ENCODE measurements at places on chromosomes 2 and 18.

GRCh38 chr2:9897846-9898245, 53.6 kb upstream of the GRHL1 start:
- no peak for DNase-seq

GRCh38 chr2:71130905-71131244, 441 bp downstream of the MPHOSPH10 start:
- no peak for DNase-seq

DNA sequence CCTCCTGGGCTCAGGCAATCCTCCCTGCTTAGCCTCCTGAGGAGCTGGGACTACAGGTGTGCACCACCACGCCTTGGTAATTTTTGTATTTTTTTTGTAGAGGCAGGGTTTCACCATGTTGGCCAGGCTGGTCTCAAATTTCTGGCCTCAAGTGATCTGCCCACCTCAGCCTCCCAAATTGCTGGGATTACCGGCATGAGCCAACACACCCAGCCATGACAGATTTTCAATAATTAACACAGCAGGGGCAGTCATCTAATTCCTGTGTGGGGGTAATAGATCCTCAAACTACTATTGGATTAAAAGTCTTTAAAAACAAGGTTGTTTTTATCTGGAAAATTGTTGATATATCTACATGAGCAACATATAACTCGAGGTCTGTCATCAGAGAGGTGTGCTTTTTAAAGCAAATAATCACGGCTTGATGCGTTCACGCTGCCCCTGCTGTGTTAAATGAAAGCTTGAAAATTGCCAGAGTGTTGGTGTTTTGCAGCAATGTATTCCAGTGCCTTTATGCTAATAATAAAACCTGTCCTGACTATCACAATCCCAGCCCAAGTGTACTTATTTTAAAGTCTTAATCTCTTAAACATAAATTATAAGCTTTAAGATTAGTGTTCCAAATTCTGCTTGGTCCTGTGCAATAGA, 35.6 kb upstream of the ASB1 start:
- DNase-seq, result no peak

GRCh38 chr2:120748310-120748709, 12.6 kb downstream of the GLI2 start:
- DNase-seq, result no peak

- DNase-seq, result no peak
Observed at GRCh38 chr18:54358495-54359040, 862 bp downstream of the C18orf54 start.

DNA sequence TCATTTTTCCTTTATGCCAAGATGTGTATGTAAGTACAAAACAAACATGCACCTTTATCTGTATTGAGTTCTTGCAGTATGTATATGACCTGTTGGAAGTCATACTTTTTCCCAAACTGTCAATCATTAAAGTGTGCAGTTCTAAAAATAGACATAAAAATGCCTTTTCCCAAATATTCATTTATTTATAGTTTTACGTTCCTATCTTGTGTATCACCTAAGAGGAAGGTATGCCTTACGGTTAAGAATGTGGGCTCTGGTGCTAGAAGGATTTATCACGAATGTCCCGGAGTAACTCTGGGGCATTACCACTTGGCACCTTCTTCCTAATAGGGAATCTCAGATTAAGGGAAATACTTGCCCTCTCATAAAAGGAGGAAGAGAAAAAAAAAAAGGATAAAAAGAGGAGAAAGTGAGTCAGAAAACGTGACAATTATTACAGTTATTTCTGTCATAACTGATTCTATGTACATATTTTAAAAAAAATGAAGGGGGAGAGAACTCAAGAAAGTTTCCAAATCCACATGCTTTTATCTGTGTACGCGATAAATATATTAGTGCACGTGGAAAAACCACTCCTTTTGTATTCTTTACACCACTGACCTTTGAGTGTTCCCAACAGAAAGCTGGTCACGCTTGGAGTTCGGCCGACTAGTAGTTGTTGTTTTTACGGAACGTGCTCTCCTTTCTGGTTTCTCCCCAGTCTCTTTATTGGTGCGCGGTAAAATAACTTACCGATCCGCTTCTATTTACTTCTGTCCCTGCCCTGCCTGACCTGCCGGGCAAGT, 721 bp downstream of the MCEE start:
- DNase-seq, result no peak

DNA sequence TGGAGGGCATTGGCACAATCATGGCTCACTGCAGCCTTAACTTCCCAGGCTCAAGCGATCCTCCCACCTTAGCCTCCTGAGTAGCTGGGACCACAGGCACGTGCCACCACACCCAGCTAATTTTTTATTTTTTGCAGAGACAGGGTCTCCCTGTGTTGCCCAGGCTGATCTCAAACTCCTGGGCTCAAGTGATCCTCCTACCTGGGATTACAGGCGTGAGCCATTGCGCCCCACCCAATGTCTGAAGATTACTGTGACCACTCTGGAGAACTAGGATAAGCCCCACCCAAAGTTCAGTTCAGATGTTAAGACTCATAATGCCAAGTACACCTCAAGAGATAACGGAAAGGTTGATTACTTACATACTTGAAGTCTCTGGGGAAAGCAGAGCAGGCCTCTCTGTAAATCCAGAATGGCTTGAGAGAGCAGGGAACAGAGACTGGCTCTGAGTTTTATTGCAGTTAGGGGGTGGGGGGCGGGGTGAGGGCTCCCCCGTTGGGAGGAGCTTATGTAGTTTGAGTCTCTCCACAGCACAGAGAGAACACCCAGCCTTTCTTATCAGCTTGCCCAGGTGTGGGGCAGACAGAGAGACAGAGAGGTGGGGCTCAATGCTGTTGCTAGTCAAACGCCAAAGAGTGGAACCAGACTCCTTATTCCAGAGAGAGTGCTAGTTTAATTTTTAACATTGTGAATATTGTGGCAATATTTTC, 26.5 kb upstream of the ERICH2 start:
- no peak for DNase-seq

DNA sequence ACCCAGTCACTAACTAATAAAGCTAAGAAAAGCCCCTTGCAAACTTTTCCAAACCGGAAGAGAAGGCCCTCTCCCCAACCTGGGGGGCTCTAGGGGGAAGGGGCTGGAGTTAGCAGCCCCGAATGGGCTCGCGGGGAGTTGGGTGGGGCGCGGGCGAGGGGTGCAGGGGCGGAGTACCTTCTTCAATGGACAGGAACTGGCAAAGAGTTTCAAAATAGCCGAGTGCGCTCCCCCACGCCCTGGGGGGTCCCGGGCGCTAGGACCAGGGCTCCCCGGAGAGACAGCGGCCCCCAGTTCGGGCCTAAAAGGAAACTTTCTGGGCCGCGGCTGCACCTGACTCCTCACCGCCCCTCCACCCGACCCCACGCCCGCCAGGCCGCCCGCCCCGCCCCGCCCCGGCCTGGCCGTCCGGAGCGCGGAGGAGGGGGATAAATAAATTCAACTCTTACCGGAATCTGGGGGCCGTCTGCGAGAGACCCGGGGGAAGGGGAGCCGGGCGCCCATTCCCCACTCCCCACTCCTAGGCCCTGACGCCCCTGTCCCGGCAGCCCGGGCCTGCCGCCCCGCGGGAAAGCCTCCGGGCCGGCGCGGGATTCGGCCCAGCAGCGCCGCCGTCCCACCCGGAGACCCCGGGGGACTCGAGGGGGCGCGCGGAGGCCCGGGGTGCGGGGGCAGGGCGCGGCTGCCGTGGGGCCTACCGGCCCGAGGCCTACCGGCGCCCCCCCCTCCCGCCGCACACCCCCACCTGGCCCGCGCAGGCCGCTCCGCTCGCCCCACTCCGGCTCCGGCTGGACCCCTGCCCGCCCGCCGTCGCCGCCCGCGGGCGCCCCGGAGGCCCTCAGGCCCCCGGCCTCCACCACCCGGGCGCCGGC, 868 bp downstream of the INO80D start:
- DNase-seq, result no peak

GRCh38 chr2:557635-558301, 119.4 kb downstream of the TMEM18 start:
- no peak for DNase-seq

DNA sequence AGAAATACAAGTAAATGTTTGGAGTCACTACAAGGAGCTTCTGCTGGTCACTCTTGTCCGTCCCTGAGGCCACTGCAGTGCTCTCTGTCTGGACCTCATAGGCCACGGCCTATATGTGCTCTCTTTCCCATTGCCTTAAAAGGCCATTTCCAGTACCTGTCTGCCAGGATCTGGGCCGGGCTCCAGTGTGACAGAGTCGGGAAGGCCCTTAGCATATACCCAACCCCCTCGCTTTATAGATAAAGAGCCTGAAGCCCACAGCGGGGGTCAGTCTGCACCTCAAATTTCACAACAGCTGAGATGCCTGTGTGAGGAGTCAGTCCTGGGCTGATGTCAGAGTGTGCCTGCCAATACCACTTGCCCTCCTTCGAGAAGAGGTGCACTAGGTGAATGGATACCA, 39.9 kb downstream of the ADD2 start:
- DNase-seq, result no peak

DNA sequence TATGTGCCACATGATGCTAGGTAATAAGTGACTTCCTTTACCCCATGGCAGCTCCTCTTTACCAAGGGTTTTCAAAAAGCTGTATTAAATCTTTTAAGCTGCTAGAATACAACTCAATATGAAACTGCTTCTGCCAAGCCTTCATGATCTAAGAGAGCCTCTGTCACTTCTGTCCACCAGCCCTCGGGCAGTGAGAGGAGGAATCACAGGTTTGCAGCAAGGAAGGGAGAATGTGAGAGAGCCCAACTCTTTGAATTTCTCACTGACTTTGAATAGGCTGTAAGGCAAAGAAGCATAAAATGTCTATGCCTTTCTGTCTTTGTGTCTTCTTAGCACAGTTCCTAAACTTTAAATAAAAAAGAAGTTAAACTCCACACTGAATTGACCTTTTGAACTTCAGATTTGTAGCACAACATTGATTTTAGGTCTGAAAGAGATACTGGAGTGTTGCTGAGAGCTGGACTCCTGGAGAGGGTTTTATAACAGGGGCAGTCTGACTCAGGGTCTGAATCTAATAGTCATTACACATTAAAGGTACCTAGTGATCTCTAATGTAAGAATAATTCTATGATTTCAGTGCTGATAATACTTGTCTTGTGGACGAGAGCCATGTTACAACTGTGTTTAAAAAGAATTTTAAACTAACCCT, 48.1 kb upstream of the SATB2 start:
- DNase-seq, result no peak

GRCh38 chr2:66920415-66920814, 476.7 kb upstream of the ETAA1 start:
- no peak for DNase-seq

GRCh38 chr2:46856336-46856735, 59.3 kb downstream of the MCFD2 start:
- no peak for DNase-seq

DNA sequence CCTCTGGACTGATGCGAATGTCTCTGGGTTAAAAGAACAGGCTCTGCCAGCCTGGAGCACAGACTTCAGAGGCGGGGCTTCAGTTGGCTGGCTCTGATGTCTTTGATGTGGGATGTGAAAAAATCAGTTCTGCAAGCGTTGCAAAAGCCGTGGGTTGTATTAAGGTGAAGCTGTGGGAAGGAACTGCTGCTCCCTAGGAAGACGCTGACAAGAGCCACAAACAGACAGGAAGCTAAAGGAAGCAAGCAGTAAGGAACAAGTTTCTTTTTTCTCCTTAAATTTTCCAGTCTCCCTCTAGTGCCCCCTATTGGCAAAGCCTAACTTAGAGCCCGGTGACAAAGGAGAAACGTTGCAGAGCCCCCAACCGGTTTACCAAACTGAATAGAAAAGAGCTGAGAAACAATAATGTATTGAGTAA, 239.0 kb downstream of the CCDC178 start:
- DNase-seq, result no peak

- DNase-seq, result no peak
Observed at GRCh38 chr18:24987303-24988252, 364.4 kb downstream of the ZNF521 start.

DNA sequence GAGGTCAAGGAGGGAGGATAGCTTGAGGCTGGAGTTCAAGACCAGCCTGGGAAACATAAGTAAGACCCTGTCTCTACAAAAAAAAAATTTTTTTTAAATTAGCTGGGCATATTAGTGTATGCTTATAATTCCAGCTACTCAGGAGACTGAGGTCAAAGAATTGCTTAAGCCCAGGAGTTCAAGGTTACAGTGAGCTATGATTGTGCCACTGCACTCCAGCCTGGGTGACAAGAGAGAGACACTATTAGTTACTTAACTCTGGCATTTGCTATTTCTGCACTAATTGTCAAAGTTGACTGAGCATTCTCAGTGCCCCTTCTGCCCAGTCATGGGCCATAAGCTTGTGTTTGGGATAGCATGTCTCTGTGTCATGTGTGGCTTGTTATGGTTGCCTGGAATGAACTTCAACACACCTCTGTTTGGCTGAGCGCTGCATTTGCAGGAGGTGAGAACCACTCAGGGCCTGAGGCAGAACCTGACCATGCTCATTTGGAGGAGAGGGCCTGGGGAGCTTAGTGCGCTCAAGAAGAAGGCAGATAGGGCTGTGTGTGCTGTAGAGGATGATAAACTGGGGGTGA, 77.7 kb downstream of the SH3RF3 start:
- no peak for DNase-seq

DNA sequence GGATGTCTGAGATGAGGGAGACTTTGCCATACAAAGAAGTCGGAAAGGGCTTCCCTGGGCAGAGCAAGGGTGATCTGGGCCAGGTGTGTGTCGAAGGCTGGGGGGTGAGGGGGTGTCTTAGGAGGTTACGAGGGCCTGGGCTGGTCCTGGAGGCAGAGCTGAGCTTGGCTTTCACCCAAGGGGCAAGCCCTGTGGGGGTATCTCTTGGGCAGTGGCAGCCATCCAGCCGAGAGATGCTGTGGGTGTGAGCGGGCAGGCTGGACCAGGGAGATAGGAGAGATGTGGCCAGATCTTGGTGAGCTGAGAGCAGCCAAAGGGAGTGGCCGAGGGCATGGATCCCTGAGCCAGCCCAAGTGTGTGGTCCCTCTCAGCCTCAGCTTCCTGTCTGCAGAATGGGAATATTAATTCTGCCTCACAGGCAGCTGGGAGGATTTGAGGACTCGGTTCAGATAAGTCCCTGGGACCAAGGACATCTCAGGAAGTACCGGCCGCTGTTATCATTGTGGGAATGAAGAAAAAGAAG, 33.0 kb downstream of the MAL start:
- DNase-seq, result no peak

GRCh38 chr18:50973367-50974126, 5.7 kb downstream of the ELAC1 start:
- DNase-seq, result no peak

- no peak for DNase-seq
Observed at GRCh38 chr2:59012234-59012633, 771.1 kb upstream of the FANCL start.

- no peak for DNase-seq
Observed at GRCh38 chr2:237876532-237876931, 17.1 kb downstream of the RAMP1 start.

- DNase-seq, result no peak
Observed at GRCh38 chr2:10475221-10475722, 27.1 kb upstream of the ODC1 start.

GRCh38 chr2:138503652-138504051, 2.1 kb downstream of the SPOPL start:
- DNase-seq, result no peak
